ENCODE measurements at places on chromosomes 4 and X. TPM values are rescaled to one million over a fixed set of nuclear protein-coding genes. Genes with fewer than 3 reads are reported as not detected.

DNA sequence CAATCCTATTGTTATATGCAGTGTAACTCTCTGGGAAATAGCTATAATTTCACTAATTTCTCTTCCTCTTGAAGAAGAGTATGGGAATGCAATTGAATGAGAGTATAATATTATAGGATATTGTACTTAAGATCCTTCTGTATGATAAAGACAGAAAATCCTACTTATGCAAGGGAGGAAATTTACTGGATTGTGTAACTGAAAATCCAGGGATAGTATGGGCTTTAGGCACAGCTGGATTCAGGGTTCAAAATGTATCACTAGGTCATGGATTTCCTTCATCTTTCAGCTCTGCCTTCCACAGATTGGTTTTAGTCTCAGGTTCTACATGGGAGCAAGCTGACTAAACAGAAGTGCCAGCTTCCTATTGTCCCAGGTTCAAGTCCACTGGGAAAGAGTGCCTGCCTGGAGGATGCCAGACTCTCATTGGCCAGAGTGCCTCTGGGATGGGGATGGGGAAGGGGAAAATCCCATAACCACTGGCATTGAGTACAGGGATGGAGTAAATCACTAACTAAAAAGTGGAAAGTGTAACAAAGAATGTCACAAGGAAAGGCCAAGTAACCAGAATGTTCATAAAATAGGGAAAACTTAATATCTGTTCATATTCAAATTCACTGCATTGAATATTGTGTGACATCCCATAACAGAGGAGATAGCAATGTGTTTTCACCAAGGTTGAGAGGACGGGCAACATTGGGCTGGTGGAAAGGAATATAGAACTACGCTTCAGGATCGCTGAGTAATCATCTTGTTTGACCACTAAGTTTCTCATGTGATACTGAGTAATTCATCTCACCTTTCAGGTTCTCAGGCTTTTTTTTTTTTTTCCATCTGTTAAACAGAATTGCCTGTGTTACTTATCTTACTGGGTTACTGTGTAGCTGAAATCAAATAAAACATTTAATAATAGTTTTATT, 75.7 kb downstream of the ANXA3 start:
- no peak for DNase-seq

- DNase-seq = no peak
Observed at GRCh38 chrX:3697220-3697684, 16.2 kb downstream of the PRKX start.

GRCh38 chrX:40080894-40081678, 16.7 kb downstream of the BCOR start:
- DNase-seq = no peak

DNA sequence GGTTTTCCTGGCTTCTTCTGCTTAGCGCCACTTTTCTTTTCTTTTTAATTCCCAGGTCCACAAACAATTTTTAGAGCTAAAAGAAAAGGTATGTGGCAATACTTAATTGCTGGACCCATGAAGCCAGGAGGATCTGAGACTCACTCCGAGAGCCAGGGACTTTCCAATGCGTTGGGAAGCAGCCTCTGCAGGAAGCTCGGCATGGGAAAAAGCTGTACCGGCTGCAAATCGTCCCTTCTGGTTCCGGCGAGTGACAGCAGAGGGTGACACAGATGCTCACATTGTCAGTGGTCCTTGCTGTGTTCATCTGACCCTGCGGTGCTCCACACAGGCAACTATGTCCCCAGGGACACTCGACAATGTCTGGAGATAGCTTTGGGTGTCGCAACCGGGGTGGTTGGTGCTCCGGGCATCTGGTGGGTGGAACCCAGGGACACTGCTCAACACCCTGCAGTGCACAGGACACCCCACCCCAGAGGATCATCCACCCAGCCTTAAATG, 164.0 kb downstream of the PRKX start:
- DNase-seq = peak; percentile 17

DNA sequence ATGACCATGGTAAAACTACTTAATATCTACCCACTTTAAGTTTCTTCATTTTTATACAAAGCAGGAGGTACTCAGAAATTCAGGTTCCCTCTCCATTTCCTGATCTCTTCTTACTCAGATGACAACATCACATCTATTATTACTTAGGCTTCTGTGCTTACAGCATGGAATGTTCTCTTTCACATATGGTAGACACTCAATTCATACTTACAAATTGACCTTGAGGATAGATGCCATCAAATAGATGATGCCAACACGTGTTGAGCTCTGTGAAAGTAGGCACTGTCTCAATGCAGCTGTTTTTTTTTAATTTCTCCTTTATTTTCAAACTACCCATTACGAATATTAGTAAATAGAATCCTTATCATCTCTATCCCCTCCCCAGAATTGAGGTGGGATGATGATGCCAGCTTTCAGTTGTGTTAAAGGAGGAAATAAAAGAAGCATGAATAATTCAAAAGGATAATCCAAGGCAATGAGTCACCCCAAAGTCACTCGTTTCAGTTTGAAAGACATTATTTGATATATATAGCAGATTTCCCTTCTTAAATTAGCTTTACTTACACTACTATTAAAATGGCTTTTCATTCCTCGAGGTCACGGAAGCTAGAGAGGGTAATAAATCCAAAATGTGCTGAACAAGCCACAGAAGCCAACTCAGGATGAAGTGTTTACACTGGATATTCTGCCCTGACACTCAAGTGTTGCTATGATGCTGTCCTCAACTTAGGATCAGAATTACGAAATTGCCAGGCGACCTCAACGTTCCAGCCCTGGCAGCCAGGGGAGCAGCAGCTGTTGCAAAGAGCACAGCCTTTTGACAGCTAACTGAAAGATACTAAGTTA, 124.2 kb upstream of the EOLA2 start:
- DNase-seq = no peak

MGAT4D gene
- total RNA-seq = not detected

AFF2 gene
- 12.2 TPM for total RNA-seq

CDS1 gene
- total RNA-seq = 1.3 TPM

GIMD1 gene
- total RNA-seq = not detected

Measured in glutamatergic neuron (in vitro differentiated cells).